ENCODE measurements at places on chromosomes 1 and 21.

DNA sequence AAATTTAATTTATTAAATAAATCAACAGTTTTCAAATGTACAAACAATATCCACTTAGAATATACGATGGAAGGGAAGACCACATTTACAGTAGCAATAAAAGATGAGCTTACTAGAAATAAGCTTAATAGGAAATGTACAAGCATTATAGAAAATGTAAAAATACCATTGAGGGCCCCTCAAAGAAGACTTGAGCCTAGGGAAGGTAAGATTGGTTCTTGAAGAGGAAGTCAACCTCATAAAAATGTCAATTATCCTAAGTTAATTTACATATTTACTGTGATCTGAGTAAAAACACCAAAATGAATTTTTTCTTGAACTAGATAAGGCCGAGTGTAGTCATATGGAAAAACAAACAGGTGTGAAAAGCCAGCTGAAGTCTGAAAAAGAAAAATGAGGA is 39.7 kb upstream of the TRIM67 start:
- DNase-seq, result no peak

GRCh38 chr1:205961405-205961804 is 18.1 kb upstream of the SLC26A9 start:
- DNase-seq, result no peak

DNA sequence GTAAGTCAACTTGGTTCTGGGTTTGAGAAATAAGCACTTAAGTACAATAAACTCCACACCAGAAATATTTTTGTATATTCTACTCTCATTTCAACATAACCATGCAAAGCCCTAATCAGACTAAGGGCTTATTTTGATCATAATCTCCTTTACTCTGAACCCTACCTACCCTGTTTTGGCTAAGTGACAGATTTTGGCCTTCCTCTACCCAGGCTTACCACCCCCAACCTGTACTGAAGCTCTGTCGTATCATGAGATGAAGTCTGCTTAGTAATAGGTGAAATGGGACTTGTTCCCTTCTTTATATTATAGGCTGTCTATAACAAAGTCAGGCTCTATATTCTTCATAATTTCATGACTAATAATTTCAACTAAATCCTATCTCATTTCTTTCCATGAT is 135.5 kb downstream of the RERE start:
- DNase-seq, result no peak

GRCh38 chr1:116934586-116935207 is 25.0 kb downstream of the PTGFRN start:
- no peak for DNase-seq

DNA sequence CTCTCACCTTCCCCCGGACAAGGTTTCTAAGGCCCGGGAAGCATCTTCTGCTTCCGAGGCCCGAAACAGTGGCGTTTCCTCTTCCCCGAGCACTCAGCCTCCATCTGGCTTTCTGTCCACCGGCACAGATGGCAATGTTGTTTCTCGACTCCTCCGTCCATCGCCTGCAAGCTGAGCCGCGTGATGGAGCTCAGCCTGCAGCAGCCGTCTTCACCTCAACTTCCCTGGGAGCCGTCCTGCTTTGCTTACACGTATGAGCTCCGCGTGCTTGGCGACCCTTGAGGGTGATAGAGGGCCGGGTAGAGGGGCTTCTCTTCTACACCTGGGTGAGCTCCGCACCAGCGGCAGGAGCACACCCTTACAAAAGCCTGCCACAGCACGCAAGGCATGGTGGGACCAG is 80.4 kb downstream of the AJAP1 start:
- DNase-seq, result no peak

- no peak for DNase-seq
These were observed 97.3 kb downstream of the PAX7 start for GRCh38 chr1:18727956-18728355.

- DNase-seq, result no peak
These were observed 84.7 kb upstream of the IRF2BP2 start for GRCh38 chr1:234694661-234695060.

DNA sequence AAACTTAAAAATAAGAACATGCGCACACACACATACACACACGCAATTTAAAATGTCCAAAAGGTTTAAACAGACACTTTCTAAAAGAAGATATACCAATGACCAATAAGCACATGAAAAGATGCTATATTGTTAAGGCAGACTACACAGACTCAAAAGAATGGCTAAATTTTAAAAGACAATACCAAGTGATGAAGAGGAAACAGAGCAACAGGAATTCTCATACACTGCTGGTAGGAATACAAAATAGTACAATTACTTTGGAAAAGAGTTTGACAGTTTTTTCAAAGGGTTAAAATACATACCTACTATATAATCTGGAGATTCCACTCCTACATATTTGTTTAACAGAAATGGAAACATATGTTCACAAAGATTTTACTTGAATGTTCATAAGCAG is 239.6 kb upstream of the SAMSN1 start:
- DNase-seq, result no peak

DNA sequence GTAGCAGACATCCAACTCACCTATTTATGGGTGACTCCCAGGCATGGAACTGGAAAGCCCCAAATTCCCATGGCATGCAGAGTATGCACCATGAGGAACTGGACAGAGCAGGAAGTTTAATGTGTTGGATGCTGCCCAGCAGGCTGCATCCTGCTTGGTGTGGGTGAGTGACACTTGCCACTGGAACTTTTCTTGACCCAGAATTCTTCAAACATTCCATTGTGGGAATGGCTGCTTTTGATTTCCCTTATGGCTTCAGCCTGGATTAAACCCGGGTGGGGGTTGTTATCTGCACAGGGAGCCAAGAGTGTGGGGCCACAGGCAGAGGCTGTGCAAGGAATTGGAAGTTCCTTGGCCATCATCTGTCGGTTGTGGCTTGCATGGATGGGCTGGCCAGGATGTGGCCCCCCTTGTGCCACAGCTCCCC is 26.9 kb upstream of the BACE2 start:
- DNase-seq, result no peak

DNA sequence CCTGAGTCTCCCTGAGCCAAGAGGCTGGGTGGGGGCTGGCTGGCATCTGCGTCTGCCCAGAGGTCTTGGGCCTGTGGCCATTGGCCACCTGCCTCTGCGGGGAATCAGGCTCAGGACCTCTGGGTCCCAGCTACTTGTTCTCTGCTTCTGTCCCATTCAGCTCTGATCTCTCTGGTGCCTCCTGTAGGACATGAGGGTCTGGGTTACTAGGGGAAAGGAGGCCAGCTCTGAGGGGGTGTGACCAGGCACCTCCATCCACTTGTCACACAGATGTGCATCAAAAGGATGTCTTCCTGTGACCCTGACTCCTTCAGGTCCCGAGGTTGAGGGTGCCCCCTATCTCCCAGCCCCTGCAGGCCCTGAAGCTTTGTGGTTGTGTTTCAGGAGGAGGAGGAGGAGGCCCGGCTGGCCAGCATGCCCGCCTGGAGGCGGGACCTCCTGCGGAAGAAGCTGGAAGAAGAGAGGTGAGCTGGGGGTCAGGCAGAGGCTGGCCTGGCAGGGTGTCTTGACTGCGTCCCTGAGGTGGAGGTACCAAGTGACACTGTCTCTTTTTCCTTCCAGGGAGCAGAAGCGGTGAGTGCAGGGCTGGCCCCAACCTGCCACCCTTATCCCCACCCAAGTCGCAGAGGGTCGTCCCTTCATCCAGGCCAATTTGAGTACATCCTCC is 9.0 kb downstream of the TNFRSF25 start:
- DNase-seq, result no peak

- DNase-seq, result no peak
These were observed 392 bp upstream of the TAGLN2 start for GRCh38 chr1:159925719-159926078.

DNA sequence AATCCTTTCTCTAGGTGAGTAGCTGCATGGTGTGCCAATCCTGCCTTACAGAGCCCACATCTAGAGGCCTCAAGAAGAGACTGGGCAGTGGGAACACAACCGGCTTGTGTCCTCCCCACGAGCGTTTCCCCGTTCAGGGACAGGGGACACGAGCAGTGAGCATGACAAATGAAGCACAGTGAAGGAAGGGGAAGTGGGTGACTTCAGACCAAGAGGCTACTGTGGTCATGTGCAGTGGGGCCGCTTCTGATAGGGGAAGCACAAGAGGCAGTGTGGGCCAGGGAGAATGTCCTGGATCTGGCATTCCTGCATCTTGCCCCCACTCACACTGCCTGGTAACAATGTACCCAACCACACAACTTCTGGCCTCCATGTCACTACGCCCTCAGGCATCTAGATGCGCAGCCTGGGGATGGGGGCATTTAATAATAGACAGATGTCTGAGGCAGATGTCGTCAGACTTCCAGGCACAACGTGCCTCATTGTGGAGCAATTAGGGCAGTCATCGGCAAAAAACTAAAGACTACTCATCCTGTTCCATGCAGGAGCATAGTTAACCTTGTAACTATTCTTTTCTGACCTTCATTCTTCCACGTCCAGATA is 155.6 kb upstream of the NBPF11 start:
- DNase-seq, result no peak

- DNase-seq, result no peak
These were observed 14.8 kb upstream of the S100A7 start for GRCh38 chr1:153475282-153475681.

GRCh38 chr1:205600085-205600484 is 31.7 kb downstream of the ELK4 start:
- no peak for DNase-seq

GRCh38 chr1:8903908-8904650 is 25.6 kb upstream of the ENO1 start:
- DNase-seq, result no peak

DNA sequence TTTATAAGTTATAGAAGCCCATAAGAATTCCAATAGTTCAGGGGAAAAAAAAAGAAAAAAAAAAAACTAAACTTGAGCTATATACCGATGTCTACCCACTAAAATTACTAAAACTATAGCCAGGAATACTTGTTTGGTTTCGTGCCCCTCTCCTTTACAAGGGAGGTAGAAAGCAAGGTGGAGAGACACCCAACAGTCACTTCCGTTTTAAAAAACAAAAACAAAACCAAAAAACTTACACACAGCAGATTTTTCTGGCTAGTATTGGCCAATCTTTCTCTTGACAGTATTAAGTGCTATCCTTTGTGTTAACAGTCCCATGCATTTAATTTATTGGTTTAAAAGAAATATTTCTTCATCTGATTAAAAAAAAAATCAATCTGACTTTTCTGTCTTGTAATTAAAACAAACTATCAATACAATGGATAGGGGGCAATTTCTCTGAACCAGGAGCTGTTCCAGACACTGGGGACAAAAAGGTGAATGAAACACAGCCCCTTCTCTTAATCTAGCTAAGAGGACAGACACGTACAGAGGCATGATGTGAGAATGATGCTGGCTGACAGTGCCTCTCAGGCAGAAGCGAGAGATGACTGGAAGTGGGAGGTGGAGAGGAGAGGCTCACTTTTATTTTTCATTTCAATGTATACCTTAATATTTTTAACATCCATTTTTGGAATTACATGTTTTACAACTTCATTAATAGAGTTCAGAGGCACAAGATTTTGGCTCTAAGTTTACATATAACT is 214.8 kb downstream of the RERE start:
- DNase-seq, result no peak

- no peak for DNase-seq
These were observed 1.1 kb upstream of the PRDM16 start for GRCh38 chr1:3067671-3068563.

GRCh38 chr1:203145321-203146041 is 18.0 kb downstream of the ADORA1 start:
- DNase-seq, result no peak

DNA sequence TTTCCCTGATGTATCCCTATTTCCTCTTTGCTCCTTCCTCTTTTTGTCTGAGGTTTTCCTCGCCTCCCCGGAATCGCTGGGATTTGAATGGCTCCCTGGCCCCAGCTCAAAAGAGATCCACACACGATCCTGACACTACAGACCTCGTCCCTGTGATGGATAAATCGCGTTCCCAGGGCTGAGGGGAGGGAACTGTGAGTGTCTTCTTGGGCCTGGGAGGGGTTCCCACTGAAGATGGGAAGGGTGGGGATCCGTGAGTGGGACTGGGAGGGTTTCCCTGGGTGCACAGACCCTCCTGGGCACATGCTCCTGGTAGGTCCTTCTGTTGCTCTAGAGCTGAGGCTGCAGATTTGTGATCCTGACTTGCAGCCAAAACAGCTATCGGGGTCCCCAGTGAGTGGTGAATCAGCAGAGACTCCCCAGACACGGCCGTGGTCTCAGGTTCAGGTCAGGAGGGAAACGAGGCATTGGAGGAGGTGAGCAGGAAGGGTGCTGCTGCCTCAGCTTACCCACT is 591.0 kb downstream of the PTPRU start:
- no peak for DNase-seq

DNA sequence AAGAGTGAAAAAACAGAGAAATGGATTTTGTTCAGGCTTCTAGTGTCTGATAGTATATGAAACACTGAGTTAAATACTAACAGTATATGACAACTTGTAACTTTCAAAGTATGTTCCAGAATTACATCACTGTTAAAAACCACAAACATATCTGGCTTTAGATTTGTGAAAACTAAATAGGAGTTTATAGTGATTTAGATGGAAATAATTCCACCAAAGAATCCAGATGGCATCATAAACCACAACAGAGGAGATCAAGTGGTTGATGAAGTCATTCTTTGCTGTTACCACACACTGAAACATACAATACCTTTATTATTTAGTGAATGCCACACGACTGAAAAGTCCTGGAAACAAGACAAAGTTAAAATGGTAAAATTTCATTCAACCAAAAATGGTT is 37.2 kb downstream of the ALG14 start:
- no peak for DNase-seq

GRCh38 chr1:119081700-119082099 is 58.8 kb downstream of the WARS2 start:
- no peak for DNase-seq

DNA sequence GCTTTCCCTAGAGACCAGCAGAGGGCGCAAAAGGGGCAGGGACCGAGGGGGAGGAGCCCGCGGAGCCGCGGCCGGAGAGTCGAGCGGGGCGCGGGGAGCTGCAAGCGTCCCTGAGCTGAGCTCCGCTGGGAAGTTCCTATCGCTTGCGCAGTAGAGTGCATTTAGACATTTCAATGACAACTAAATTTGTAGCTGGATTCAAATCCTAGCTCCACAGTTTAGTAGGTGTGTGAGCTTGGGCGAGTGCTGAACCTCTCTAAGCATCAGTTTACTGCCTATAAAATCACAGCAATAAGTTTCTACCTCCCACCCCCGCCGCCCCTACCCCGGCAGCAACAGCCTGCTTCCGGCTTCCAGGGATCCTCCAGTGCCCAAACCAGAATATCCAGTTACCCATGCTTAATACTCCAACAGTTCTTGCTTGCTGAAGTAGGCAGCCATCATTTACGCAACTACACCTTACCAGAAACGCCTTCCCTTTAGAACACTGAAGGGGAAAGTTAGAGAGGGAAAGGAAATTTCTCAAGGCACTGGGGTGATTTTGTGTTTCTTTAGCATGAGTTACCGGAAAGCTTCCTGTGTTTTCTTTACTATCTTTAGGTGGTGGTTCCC is 9.1 kb downstream of the TLR5 start:
- DNase-seq, result no peak

DNA sequence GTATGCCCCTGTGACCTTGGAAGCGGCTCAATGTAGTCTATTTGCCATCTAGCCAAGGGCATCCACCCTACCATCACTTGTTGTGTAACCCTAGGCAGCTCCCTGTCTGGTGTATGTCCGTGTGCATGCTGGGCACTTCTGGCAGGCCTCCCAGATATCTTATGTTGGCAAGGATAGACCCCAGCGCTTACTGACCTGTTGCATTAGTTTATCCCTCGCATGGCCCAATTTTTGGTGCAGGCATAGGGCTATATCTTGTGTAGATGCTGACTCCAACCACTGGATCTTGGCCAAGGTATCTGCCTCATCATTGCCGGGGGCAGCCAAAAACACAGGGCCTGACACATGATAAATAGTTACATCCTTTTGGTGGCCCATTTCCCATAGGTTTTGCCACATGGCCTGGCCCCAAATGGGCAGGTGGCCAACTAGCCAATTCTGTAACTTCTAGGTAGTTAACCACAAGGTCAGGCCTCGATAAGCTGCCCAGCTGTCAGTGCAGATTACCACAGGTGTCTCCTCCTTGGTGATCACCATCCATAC is 14.0 kb upstream of the TBX19 start:
- no peak for DNase-seq

All from NCI-H2081 treated with DMSO at 0.1 percent for 48 hours (cell line).